ENCODE measurements at places on chromosomes 6 and 20.

DNA sequence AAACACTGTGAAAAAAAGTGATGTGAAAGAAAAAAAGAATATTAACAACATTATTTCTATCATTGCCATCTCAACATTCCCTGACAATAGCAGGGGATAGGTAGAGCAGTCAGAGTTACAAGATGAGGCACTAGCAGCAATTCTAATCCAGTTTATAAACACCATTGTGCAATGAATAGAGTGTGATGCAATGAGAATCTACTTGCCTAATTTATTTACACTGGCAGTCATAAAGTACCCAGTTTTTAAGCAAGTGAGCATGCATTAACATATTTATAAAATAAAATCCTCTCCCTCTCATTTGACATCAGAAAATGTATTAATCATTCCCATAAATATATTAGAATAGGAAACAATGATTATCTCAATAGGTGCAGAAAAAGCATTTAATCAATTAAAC is 2.5 kb upstream of the MANEA start:
- no peak for DNase-seq

DNA sequence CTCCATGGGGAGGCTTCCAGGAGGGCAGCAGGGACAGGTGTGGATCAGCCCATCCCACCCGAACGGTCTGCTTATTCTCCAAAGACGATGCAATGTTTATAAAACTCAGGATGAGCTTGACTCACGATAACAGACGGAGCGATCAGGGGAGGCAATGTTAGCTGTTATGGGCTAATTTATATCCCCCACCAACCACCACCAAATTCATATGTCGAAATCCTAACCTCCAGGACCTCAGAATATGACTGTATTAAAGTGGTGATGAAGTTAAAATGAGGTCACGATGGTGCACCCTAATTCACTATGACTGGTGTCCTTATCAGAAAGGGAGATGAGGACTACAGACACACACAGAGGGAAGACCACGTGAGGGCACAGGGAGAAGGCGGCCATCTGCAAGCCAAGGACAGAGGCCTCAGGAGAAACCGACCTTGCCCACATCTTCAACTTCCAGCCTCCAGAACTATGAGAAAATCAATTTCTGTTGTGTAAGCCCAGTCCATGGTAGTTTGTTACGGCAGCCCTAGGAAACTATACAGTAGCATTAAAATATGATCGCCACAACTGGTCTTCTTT is 7.0 kb downstream of the ADTRP start:
- DNase-seq: no peak

DNA sequence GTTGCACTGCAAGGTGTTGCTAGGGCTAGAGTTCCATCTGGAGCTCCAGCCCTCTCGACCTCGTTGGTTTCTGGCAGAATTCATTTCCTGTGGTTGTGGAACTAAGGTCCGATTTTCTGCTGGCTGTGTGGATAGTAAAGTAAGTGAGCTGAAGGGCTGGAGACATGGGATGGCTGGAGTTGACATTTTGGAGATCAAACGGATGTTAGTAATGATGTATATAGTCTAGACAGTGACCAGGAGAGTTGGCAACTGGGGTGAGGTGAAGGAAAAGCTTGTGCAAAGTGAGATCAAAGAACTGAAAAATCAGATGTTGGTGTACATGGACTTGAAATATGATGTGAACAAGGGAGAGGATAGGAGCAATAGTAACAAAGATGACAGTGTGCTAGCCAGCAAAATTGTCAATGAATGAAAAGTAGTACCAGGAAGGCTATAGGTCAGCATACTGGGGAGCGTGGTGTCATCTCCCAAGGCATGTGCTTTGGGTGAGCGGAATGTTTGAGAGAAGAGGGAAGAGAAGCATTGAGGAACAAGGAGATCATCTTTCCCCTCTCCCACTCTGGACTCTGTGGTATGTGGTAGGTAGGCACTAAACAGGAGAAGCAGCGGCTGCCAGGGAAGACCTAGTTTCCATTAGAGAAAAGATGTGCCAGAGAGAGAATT is 7.8 kb downstream of the QRSL1 start:
- no peak for DNase-seq

DNA sequence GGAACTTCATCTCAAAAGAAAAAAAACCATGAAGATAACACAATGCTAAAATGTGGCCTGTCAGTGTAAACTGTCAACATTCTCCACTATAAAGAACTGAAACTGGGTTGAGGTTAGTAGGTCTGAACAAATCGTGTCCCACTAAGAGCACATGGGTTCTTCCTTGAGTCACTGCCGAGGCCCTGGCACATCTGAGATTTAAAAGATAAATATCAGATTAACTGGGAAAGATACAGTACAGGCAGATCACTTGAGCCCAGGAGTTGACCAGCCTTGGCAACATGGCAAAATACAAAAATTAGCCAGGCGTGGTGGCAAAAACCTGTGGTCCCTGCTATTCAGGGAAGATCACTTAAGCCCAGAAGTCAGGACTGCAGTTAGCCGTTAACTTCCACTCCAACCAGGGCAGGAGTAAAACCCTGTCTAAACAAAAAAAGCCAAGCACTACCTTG is 5.6 kb downstream of the EEF1A1 start:
- DNase-seq: no peak

GRCh38 chr6:3568396-3569082 is 111.7 kb upstream of the SLC22A23 start:
- no peak for DNase-seq

DNA sequence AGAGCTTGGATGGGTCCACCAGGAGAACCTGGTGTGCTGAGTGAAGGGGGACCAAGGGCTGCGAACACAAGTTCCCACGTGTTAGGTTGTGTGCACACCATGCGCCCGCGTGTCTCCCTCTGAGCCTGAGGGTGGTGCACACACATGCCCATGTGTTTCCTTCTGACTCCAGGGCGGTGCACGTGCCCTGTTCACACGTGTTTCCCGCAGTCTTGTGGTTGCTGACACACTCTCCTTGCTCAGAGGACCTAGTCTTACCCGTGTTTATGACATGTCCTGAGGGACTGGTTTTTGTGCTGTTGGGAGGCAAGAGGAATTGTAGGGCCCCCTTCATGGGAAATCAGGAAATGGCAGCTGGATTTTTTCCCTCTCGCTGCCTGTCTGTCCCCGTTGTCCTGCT is 36.3 kb upstream of the PCMTD2 start:
- no peak for DNase-seq

DNA sequence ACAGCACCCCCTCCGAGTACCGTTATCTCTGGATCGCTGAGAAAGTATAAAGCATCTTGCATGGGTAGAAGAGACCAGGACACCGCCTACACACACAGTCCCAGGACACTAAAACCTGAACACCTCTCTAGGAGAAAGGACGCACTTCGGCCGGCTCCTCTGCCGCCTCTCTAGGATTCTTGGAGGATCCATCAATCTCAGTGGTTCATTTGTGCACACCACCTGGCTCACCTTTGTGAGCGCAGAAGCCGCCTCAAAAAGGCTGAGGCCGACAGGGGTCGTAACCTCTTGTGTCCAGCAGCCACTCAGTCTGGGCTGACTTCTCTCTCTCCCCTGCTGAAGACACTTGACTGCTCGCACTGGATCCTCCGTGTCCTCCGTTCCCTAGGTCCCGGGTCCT is 13.5 kb downstream of the ZSCAN23 start:
- DNase-seq: no peak

- DNase-seq: no peak
Measured at GRCh38 chr6:103367212-103367611, 1492.5 kb downstream of the HACE1 start.

- DNase-seq: no peak
Measured at GRCh38 chr6:80329496-80329895, 223.0 kb downstream of the BCKDHB start.

GRCh38 chr6:44512868-44513741 is 125.6 kb downstream of the CDC5L start:
- DNase-seq: no peak

DNA sequence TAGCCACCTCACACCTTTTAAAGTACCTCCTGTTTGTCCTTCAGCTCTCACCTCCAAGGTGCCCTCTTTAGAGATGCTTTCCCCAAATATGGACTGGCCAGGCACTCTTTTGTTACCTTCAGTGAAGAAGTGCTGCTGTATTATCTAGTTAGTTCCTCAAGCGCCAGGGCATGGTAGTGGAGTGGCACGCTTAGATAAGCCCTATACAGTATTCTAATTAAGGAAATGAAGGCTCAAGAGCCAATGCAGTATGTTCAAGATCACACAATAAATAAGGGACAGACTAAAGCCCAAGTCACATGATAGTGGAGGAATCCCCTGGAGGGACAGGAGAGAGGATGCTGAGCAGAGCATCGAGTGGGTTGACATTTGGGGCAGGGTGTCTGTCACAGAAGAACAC is 28.5 kb upstream of the GFOD1 start:
- DNase-seq: no peak

Measured in CD8-positive, alpha-beta T cell (primary cell).